ENCODE measurements at places on chromosomes 11 and 22.

DNA sequence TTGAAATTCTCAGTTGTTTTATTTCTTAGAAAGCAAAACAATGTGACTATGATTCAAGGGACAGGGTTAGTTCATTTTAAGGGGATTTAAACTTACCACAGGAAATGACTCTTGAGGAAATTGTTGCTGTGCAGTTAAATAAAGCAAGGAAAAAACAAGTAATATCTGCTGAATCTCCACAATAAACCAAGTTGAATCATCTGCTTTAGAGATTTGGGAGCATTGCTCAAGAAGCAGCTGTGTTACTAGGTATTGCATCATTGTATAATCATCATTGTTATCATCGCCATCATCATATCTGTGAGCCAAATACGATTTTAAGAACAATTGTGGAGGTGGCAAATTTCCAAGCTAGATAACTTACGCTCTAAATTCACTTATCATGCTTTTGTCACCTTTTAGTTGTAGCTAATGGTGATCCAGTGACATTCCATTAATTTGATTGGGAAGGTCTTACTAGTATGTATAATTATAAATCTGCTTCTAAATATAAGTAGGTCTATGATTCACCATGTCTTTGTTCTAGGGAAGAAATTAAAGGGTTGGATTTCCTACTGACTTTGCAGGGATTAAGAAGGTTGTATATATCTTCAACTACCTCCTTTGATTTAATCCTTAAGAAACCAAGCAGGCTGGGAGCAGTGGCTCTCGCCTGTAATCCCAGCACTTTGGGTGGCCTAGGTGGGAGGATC, 19.9 kb downstream of the MMP10 start:
- peak; percentile 97 for DNase-seq

DNA sequence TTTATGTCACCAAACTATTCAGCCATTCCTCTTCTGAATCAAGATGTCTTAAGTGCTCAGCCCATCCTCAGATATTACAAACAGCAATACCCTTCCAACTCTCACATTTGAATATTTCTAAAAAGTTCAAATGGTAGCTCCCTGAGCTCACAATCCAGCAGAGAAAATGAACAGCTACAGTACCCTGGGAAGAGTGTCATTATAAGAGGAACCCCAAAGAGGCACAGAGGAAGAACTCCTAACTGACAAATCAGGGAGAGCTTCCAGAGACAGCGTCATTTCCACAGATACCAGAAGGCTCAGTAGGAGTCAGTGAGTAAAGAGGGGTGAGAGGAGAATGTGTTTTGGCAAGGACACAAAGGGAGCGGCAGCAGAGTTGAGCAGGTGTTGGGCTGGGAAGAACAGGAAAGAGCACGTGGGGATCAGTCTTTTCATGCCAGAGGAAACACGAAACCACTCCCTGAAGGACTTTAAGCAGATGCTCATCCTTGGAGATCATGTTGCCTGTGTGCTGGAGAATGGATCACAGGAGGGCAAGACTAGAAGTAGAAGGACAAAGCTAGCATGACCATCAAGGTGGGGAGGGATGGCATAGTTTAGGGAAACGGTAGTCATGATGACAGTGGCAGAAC, 4.3 kb downstream of the CLTCL1 start:
- peak; percentile 53 for DNase-seq

- no peak for DNase-seq
Observed at GRCh38 chr11:127552446-127552845, 551.9 kb upstream of the KIRREL3 start.

GRCh38 chr11:69801513-69802335, 17.5 kb downstream of the FGF3 start:
- peak; percentile 25 for DNase-seq

DNA sequence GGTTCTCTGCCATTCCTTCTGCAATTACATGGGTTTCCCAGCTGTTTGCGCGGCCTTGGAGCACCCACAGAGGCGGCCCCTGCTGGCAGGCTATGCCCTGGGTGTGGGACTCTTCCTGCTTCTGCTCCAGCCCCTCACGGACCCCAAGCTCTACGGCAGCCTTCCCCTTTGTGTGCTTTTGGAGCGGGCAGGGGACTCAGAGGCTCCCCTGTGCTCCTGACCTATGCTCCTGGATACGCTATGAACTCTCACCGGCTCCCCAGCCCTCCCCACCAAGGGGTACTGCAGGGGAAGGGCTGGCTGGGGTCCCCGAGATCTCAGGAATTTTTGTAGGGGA, 2.6 kb downstream of the RCE1 start:
- DNase-seq, result no peak

DNA sequence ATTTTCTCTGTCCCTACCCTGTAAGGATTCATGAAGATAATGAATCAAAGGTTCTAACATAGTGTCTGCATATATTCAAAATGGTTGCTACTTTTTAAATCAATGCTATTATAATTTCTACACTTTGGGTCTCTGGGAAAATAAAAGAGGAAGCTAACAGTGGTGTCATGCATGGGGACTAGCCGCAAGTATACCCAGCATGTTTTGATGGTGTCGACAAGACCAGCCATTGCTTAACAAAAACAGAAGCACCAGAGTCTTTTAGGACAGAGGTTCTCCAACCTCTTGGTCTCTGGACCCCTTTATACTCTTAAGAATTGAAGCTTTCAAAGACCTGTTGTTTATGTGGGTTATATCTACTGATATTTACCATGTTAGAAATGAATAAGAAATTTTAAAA, 37.8 kb downstream of the RNF141 start:
- no peak for DNase-seq

GRCh38 chr11:100555931-100556330, 131.2 kb upstream of the ARHGAP42 start:
- DNase-seq, result peak; percentile 14

GRCh38 chr11:43992834-43993637, 50.6 kb downstream of the C11orf96 start:
- no peak for DNase-seq

GRCh38 chr22:36584666-36585065, 55.7 kb upstream of the EIF3D start:
- no peak for DNase-seq

DNA sequence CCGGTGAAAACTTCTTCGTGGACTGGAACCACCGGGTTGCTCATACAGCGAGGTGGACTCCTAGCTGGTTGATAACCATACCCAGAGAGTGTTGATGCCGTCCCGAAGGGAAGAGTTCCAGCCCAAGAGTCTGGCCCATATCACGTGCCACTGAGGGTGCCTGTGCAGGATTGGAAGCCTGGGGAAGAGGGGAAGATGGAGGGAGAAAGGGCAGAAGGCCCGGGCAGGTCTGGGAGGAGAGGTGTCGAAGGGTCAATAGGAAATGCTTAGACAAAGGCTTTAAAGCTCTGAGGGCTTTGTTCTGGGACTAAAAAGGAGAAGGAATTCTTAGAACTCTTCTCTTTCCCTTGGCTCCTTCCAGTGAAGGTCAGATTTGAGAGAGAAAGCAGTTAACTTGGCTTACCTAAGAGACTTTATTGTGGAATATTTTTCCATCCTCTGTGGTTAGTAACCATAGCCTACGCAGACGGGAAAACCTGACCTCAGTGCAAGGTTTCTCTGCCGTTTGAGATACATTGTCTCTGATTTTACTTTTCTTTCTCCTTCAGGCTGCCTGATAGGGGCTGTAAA, 70.5 kb downstream of the JAM3 start:
- no peak for DNase-seq

GRCh38 chr11:109845437-109845836, 247.8 kb upstream of the ZC3H12C start:
- peak; percentile 70 for DNase-seq

DNA sequence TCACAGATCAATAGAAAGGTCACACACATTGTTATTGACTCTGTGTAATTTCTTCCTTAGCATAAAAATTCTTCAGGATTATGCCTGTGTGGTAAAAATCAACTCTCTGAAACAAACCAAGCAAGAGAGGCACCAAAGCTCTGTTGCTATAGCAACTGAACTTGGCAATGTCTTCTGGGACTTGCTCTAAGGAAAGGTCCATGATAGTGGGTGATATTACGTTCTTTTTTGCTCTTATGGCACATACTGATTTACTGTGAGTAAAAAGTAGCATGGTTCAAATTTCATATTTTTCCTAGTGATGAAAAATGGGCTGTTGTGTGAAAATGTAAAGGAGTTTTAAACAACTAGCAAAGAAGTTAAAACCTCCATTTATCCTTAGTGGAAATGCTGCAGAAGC, 66.4 kb downstream of the SVIP start:
- DNase-seq, result no peak

DNA sequence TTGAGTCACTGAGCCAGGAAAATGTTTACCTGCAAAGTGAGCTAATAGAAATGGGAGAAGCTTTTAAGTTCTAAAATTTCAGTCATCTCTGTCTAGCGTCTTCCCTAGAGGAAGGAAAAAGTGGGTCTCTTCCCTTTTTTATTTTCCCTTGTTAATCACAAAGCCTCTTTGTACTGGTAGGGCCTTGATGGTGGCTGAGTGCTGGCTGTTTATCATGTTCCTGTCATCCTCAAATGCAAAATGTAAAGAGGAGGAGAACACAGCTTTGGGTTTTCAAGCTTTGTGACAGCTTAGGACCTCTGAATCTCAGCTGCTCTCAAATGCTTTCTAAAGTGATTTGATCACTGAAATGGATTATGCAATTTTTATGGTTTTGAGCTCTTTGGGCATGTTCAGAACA, 222.0 kb downstream of the TMEM135 start:
- DNase-seq, result no peak

DNA sequence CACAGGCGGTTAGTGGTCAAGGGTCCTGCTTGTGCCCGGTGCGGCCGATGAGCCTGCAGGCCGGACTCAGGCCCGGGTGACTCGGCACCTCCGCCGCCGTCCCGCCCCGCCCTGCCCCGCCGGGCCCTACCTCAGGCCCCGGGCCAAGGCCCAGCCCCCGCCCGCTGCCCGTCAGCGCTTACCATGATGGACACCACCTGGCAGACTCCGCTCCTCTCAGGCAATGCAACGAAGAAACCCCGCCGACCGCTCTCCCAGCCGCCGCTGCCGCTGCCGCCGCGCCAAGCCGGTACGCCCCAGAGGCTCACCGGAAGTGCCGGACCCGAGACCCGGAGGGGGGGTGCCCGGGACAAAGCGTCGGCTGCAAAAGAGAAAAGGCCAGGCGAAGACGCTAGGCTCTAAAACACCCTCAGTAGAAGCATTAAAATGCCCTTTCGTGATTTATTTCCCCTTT, at the start of gene UFD1:
TSS of gene UFD1 (minus strand) at position 293 of the 454 bp plus-strand sequence. CDS start at position 185, 108 bp downstream.
- peak; percentile 77 for DNase-seq

GRCh38 chr11:64900263-64900678, 16.7 kb downstream of the ATG2A start:
- no peak for DNase-seq

GRCh38 chr11:120335556-120335907, 681 bp upstream of the ARHGEF12 start:
- no peak for DNase-seq

DNA sequence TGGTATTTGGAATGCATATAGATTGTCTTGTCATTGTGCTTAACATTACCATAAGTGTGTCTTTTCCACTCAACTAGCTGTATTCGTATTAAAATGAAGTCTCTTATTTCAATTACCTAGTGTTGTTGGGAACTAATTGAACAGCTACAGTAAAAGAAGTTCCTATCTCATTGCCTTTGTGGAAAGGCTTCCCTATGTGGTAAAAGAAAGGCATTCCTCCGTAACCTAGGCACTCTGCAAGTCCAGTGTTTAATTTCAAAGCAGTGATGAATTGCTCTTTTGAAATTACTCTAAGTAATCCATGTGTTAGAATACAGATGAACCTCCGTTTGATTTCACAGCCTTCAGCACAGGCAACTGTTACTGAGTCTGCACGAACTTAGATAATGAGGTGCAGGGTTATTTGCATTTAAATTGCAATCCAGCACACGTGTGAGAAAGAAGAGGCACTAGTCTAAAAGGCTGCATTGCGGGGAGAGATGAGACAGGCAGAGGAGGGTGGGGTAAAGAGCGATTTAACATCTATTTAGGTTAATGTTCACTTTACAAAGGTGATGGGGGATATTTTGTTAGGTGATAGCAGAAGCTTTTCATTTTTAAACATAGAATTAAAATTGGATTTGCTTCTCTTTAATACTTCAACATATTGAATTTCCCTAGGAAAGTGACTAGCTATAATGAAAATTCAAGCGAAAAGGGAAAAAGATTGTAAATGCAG, 25.0 kb upstream of the CRTAM start:
- DNase-seq, result no peak

- DNase-seq, result no peak
Observed at GRCh38 chr11:64534391-64534801, 56.6 kb upstream of the SLC22A12 start.

- DNase-seq, result peak; percentile 59
Observed at GRCh38 chr22:41925783-41926460, 684 bp downstream of the TNFRSF13C start.

DNA sequence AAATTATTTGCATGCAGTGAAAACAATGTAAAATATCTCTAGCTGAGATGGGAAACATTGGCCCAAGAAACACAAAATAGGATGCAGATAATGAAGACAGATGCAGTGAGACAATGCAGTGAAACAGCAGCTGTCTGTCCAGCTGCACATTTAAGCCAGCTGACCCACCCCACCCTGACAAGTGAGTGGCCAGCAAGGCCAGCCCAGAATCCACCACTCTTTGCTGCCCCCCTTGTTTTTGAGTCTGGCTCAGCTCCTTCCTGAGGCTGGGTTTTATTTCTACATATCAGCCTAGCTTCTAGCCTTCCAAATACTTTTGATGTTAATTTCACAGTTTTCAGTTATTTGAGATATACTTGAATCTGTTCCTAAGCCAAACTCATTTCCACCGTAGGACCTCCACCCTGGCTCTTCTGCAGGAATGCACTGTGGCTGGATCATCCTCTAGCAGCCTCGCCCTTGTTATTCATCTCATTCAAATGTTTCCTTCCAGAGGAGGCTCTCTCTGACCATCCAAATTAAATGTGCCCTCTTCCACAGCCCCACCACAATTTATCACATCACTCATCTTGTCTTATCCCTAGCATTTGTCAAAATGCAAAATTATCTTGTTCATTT, 154.1 kb upstream of the POU2AF2 start:
- no peak for DNase-seq

DNA sequence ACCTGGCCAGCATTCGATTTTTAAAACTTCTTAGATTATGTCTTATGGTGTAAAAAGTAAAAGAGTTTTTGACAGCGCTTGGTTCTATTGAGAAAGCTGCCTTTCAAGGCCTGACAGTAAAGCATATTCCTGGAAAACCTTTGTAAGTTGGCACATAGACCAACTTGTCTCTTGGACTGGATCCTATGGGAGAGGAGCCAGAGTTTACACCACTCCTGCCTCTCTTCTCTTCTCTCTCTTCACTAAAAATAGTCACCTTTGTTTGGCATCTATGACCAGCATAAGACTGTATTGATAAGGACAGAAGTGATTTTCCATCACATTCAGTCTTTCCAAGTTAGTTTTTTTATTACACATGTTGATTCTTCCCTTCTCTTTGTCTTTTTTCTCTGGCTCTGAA, 33.7 kb downstream of the CSRP3 start:
- no peak for DNase-seq

GRCh38 chr11:29024386-29024785, 916.2 kb downstream of the METTL15 start:
- peak; percentile 67 for DNase-seq

- no peak for DNase-seq
Observed at GRCh38 chr11:35121326-35121865, 17.6 kb upstream of the CD44 start.

- no peak for DNase-seq
Observed at GRCh38 chr22:31983911-31984656, 39.7 kb downstream of the YWHAH start.
